ENCODE measurements at places on chromosomes 1 and 21.

GRCh38 chr1:67893126-67893495 is 59.8 kb upstream of the GNG12 start:
- DNase-seq, result no peak

DNA sequence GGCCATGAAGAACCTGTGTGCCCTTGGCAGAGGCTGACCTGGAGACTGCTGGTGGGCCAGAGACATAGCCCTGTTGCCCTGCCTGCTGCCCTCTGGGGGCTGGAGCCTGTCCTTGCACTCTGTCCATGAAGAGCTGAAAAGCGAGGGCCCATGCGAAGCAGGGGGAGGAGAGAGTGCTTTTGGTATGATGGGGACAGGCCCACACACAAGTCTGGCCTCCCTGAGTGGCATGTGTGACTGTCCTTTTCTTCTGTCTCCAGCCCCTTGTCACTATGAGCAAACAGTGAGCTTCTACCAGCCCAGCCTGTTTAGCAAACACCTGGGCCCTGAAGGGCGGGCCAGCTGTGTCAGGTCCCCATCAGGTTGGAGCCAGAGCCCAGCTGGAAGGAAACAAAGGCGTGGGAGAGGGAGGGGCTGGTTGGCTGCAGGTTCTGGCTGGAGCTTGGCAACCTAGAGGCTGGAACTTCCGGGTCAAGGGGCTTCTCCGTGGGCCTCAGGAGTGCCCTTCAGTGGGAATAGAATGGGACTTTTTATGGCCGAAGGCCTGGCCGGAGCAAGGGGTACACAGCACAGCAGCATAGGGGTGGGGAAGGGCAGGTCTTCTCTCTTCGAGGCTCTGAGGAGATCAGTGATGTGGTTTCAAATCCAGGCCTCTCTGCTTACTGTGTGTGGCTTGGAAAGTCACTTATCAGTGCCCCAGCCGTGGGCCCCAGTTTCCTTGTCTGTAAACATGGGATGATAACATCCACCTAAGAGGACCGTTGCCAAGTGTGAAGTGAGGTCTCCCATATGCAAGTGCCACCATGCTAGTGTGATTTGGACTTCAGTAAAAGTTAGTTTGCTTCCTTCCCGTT is 14.3 kb downstream of the QSOX1 start:
- DNase-seq, result no peak

DNA sequence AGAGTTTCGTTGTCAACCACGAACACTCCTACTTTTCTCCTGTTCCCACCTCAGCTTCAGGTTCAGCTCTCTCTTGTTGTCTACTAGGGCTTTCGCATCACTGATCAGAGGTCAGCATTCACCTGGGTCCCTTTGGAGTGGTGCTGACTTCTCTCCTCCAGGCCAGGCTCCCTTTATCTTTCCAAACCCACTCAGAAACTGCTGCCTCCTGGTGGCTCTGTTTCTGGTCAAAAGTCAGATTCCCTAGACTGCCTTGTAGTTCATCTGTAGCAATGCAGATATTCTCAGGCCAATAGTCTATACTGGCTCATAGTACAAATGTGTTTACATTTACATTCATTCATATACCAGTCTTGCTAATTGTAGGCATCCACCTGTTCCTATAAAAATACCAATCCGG is 6.4 kb upstream of the ERI3 start:
- DNase-seq, result no peak

DNA sequence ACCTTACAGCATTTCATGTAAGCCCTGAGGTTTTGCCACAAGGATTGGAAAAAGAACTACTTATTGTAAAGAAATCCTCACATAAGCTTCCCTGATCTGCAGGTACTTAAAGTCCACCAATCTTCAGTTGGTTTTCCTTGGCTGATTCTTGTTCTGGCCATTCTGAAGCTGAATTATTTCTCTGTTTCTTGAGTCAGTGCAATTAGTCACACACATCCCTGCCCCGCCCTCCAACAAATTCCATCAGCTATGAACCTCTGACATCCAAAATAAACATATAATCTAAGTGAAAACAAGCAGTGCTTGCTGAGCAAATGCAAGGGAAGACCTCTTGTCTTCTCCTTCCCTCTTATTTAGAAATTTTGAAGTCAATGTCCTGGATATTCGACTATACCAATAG is 8.2 kb upstream of the FNDC7 start:
- DNase-seq, result no peak

DNA sequence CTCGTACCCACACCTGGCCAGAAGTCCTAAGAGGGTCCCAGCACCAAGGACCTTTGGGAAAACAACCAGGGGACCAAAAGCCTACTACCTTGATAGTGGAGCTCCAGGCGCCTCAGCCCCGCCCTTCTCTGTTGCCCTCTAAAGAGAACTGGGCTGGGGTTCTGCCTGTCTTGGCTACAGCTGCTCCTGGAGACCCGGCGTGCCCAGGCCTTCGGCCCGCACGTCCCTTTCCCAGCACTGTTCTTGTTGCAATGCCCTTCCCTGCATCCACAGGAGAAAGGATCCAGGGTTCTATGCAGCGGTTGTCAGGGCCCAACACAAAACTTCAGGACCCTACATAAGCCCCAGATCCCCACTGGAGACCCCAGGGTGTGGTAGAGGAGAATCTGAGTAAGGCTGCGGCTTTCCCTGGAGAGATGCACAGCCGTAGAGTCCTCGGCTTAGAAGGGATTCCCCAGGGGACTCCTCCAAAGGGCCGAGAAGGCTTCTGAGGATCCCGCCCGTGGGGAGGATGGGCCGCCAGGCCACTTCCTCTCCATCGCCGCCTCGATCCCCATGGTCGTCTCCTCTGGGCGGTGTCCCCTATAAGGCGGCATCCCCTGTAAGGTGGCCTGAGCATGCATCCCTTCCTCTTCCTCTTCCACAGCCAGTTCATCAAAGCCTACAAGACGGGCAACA is 12.0 kb downstream of the SLC66A1 start:
- DNase-seq, result no peak

- no peak for DNase-seq
Observed at GRCh38 chr1:6207075-6207885, 1.4 kb downstream of the RNF207 start.

DNA sequence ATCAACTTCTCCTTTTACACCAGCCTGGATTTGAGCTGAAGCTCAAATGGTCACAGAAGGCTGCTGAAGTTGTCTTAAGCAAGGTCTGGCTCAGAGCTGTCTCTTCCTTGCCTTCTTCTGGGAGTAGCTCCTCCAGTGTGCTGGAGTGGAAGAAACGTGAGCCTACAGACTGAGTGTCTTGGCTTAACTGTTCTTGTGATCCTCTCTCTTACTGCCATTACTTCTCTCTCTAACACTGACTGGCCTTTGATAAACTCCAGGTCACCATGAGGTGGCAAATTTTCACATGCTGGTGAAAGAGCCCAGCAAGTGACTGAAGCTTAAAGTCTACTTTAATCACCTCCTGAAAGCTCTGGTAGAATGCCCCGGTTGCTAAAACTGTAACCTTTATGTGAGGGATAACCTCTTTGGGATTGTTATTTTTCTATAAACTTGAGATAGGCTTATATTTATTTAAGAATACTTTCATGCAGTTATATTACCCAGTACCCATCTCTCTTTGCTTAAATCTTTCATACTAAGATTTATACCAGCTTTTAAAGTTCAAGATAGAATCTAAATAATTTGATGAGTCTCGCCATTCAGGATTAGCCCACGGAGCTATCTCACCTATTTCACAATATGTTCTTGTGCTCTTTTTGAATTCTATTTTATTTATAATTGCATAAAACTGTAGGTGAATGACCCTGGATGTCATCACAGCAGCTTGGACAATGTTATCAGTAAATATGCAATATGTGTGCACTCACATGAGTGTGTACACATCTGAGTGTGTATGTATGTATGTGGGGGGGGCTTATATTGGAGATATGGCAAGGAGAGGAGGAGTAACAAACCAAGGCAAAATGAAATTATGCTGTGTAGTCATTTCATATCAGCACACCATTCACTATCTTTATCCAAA is 924.0 kb downstream of the LTN1 start:
- DNase-seq, result no peak
